ENCODE measurements at places on chromosomes 11 and 22.

DNA sequence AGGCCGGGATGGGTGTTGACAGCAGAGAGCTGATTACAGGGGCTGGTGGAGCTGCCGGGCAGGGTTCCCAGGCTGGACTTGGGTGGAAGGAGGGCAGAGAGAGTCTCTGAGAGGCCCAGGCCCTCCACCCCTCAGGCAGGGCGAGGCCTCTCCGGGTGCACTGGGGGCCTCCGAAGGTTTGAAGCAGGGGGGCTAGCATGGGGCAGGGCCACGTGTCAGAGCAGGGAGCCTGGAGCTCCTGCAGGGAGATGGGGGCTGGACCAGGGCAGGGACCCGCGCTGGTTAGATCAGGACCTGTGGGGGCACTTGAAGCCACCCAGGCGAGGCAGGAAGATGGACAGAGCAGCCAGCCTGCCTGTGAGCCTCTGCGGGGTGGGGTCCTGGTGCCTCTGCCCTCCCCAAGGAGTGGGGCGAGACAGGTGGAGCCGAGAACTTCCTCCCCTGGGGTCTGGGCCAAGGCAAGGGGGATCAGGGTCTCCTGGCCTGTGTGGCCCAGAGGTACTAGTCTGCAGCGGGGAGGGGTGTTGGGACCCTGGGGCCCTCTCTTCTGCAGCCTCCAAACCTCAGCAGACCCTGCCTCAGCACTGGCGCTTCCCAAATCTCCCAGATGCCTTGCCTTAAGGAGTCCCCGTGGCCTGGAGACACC lies 911 bp downstream of the PANX2 start:
- no peak for DNase-seq

DNA sequence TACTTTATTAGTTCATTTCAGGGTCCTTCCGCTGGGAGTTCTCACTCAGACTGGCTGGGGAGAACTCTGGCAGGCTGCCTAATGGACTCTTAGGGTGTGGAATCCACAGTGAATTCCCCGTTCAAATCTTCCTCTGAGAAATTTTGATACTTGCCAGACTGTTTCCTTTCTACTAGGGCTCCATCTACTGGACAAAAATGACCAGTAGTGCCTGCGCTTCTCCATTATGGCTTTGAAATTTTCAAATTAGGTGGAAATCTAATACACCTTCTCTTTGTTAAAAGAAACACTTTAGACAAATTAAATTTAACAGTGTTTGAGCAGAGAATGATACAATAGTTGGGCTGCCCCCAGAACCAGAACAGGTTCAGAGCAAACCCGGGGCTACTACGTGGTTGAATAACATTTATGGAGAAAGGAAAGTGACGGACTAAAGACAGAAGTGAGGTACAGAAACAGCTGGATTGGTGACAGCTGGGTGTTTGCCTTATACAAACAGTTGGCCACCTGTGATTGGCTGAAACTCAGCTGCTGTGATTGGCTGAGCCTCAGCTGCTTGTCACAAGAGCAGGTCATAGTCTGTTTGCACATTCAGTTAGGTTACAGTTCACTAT lies 52.9 kb upstream of the FDX1 start:
- DNase-seq: peak; percentile 47

- no peak for DNase-seq
Observed at GRCh38 chr22:42066937-42067336, 3.7 kb downstream of the NAGA start.

- no peak for DNase-seq
Observed at GRCh38 chr11:115980337-115981103, 476.3 kb upstream of the CADM1 start.

- no peak for DNase-seq
Observed at GRCh38 chr11:101438126-101438525, 145.7 kb downstream of the TRPC6 start.

DNA sequence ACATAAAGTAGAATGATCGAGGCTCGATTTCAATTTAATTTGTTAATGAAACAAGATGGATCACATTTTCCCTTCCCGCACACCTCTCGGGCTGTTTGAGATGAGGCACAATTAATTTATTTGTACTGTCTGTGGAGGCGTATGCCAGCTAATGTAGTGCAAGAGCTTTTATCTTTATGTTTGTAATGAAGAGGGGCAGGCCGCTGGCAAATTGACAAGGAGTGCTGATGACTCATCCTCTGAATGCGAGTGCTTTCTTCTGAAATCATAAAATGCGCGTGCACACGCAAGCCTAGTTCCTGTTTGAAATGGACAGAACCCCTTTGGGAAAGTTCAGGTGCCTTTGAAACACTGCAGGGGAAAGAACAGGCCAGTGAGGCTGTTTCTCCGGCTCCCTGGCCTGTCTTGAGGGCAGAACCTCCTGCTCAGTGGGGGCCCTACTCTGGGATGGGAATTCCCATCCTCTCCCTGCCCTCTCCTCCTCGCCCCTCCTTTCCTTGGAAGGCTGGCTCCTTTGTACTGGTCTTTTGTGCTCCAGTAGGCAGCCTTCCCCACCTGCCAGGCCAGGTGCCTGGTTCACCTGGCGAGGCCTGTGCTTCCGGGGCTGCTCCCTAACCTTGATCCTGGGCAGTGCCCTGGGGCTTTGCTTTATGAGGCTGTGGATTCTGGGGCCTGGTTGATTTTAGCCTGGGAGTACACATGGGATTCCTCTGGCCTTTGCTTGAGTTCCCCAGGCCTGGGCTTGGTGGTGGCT lies 50.3 kb downstream of the TEAD1 start:
- DNase-seq: no peak

DNA sequence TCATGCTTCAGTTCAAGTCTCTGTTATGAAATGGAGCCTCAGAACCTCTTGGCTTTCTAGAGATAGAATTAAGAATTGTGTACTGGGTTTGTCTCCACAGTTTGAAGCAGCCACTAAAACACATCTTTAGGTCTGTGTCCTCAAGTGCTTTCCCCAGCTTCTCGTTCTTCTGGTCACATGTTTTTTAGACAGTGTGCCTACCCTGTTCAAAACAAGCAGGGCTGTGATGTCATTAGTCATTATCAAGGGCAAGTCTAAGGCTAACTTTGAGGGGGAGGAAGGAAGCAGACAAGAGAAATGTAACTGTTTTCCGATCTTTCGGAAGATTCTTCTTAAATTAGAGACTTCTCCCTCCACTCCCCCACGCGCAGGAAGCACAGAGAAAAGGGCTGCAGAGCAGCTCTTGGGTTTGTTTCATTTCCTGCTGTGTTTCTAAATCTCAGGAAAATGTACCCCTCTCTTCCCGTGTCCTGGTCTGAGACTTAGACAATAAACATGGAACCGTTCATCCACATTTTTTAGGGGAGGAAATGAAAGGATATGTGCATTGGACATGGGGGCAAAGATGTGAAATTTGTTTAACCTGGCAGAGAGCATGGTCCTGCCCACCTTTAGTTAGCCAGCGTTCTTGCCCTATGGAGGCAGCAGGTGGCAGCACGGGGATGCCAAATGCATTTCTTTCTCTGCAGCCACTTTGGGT lies 3.1 kb downstream of the AKIP1 start:
- DNase-seq: peak; percentile 54

DNA sequence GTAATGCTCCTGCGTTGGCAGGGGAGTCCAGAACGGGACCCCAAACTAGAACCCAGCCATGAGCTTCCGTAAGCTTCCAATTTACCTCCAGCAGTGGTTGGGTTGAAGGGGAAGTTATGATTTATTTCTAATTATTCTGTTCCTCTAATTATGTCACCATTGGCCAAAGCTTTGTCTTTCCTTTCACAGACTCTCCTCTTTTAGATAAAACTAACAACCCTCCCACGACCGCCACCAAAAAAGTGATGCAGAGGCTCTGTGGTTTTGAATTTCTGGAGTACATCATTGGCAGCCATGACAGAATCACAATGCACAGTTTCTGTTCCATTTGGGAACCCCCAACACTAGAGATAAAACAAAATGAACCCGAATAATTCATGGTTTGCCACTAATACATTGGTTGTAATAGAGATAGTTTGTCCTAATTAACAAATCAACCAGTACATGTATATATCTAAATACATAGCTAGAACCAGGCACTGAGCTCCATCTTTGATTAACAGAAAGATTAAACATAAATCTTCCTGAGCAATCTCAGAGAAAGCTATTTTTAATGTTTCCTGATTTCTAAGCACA lies 64.3 kb downstream of the ETS1 start:
- no peak for DNase-seq

DNA sequence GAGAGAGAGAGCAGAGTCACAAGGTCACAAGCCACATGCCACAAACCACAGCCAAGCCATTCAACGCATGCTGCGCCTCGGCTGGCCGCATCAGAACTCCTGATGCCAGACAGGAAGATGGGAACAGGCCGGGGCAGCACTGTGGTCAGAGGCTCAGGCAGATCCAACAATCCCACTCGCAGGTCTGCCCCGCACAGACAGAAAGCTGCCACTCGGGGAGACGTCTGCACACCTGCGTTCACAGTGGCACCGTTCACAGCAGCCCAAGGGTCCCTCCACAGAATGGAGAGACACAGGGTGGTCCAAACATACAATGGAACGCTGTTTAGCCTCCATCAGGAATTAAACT lies 408.8 kb downstream of the CTTN start:
- no peak for DNase-seq

DNA sequence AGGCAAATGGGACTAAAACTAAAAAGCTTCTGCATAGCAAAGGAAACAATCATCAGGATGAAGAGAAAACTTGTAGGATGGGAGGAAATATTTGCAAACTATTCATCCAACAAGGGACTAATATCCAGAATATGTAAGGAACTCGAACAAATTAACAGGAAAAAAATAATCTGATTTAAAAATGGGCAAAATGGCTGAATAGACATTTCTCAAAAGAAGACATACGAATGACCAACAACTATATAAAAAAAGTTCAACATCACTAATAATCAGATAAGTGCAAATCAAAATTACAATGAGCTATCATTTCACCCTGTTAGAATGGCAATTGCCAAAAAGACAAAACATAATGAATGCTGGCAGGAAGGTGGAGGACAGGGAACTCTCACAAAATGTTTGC lies 12.0 kb downstream of the OR52E1 start:
- DNase-seq: no peak

GRCh38 chr11:70732881-70733196 lies 334.5 kb downstream of the CTTN start:
- no peak for DNase-seq

DNA sequence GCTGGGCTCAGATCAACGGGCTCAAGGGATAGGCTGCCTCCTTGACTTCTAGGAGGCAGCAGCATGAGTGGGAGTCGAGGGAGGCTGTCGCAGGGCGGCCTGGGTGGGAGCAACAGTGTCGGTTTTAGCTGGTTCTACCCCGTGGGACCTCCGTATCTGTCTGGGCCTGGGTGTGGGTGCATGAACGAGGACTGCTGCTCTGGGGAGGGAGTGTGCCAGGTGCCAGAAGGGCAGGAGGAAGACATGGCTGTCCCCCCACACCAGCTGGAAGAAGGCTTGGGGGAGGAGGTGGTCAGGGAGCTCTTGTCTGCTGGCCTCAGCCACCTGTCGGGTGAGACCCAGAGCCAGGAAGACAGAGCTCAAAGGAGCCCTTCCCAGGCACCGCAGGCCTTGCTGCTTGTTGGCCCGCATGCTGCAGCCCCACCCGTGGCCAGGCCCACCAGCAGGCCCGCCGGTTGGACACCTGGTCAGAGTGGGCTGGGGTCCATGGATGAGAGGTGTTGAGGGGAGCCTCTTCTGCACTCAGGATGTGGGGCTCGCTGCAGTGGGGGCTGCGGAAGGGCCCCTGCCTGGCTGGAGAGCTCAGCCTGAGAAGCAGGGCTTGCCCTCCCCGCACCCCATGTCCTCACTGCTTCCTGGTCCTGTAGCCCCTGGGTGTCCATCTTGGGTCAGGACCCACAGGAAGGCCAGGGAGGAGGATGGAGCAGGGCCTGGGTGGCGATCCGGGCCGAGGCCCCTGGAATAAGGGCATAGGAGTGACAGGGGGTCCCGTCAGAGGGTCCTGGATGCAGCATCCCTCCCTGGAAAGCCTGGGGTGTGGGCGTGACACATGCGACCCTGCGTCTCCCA lies 3.4 kb downstream of the CEND1 start:
- no peak for DNase-seq

DNA sequence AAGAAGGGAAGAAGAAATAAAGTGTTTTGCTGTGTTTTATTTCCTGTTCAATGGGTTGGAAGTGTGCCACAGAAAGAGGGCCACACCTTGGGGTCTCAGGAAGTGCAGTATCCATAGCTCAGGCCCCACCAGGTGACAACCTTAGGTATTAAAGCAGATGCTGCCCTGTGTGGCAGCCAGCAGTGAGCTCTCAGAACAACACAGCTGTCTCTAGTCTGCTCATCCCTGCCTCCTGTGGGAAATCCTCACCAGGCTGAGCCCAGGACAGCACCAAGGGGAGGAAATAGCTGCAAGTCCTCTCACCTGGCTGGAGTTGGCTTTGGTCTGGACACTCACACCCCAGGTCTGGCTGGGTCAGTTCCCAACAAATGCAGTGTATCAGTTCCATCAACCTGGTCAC lies 25.1 kb downstream of the ARL14EP start:
- no peak for DNase-seq

GRCh38 chr11:19437760-19438159 lies 197.0 kb upstream of the E2F8 start:
- no peak for DNase-seq

DNA sequence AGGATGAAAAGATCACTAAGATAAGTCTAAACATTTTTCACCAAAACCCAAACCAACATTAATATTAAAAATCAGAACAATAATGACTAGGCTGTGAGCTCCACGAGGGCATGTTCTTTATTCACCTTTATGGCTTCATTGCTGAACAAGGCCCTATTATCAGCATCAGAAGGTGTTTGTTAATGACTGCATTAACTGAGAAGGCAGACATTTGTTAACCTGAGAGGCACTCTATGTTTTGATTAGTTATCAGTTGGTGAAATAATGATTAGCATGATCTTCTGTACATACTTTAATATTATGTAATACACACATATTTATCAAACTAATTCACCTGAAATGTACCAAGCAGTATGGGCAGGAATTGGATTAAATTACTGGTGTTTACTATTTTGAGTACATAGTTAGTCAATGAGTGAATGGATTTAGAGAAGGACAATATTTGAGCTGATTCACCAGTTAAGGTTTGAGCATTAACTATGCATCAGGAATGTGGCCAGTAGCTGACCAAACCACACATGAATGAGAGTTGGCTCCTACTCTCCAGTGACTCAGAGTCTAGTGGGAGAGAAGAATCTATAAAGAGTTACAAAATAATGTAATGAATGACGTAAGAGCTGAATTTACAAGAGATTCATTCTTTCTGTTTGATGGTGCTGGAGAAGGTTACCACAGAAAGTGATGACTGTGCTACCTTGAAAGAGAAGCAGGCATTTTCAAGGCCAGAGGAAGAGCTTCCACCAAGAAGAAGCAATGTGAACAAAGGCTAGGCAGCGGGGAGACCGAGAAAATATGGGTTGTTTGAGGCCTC lies 6.7 kb downstream of the IL18 start:
- DNase-seq: no peak

GRCh38 chr11:13784855-13785254 lies 116.4 kb downstream of the FAR1 start:
- DNase-seq: no peak

Measured in SK-N-DZ (cell line).